ENCODE measurements at places on chromosomes 13 and 19. TPM values are rescaled to one million over a fixed set of nuclear protein-coding genes. Genes with fewer than 3 reads are reported as not detected.

SIGLEC11 gene
- 0.12 TPM for polyA plus RNA-seq

TINCR gene
- 1.7 TPM for polyA plus RNA-seq

DYRK1B gene
- 51.3 TPM for polyA plus RNA-seq

PNMA8B gene
- 21.3 TPM for polyA plus RNA-seq

KLF2 gene
- 8.5 TPM for polyA plus RNA-seq

ZNF682 gene
- polyA plus RNA-seq, result 3.9 TPM

NLRP11 gene
- polyA plus RNA-seq, result not detected

KLK12 gene
- 0.51 TPM for polyA plus RNA-seq

DAND5 gene
- polyA plus RNA-seq, result 0.56 TPM

CLDN10 gene
- polyA plus RNA-seq, result 27.0 TPM

PRTN3 gene
- polyA plus RNA-seq, result 0.34 TPM

SF3A2 gene
- polyA plus RNA-seq, result 300 TPM

CNFN gene
- 10.9 TPM for polyA plus RNA-seq

STX10 gene
- polyA plus RNA-seq, result 74.2 TPM

FAAP24 gene
- polyA plus RNA-seq, result 17.5 TPM

TBC1D17 gene
- polyA plus RNA-seq, result 77.4 TPM

KLK15 gene
- polyA plus RNA-seq, result not detected

PRSS57 gene
- not detected for polyA plus RNA-seq

RNF17 gene
- polyA plus RNA-seq, result not detected

RINL gene
- polyA plus RNA-seq, result 4.3 TPM

CGB8 gene
- not detected for polyA plus RNA-seq

MLNR gene
- not detected for polyA plus RNA-seq

FCGBP gene
- polyA plus RNA-seq, result 12.3 TPM

ZNF444 gene
- polyA plus RNA-seq, result 39.9 TPM

MEDAG gene
- polyA plus RNA-seq, result 0.98 TPM

DNAJB1 gene
- 154 TPM for polyA plus RNA-seq

PROZ gene
- polyA plus RNA-seq, result not detected

CCDC159 gene
- 19.1 TPM for polyA plus RNA-seq

SIAH3 gene
- polyA plus RNA-seq, result 0.39 TPM

HCST gene
- 13.3 TPM for polyA plus RNA-seq

ZNF229 gene
- polyA plus RNA-seq, result 2.4 TPM

ZNF865 gene
- polyA plus RNA-seq, result 10.4 TPM

NOTCH3 gene
- 23.1 TPM for polyA plus RNA-seq

TMEM145 gene
- 17.6 TPM for polyA plus RNA-seq

GNA15 gene
- polyA plus RNA-seq, result 2.3 TPM

RGL3 gene
- polyA plus RNA-seq, result 17.6 TPM

ZNF709 gene
- polyA plus RNA-seq, result 0.63 TPM

SIGLEC12 gene
- 0.51 TPM for polyA plus RNA-seq

NDUFA13 gene
- 379 TPM for polyA plus RNA-seq

ZNF610 gene
- polyA plus RNA-seq, result 5.4 TPM

PRX gene
- 2.6 TPM for polyA plus RNA-seq

GPC5 gene
- polyA plus RNA-seq, result 3.1 TPM

ERFL gene
- 0.56 TPM for polyA plus RNA-seq

MYH14 gene
- polyA plus RNA-seq, result 55.9 TPM

C1QTNF9B gene
- polyA plus RNA-seq, result not detected

Measured in brain (organoid and tissue), 16 donors.